ENCODE measurements at places on chromosomes 1 and 21.

GRCh38 chr1:234833646-234834045 lies 223.7 kb upstream of the IRF2BP2 start:
- no peak for DNase-seq

DNA sequence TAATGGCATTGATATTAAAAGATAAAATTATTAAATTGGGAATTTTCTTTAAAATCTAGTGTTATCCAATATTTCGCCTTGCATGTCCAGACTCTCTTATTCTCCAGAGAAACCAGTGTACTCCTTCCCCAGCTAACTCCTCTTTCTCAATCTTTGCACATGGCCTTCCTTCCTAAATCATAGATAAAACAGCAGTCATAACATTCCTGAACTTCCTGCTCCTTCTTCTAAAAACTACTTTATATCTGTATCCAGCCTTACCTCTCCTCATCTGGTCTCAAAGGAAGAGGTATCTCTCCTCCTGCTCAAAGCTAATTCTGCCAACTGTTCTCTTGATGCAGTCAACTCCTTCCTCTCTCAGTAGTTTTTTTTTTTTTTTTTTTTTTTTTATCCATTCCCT lies 39.5 kb upstream of the NEK7 start:
- no peak for DNase-seq

- no peak for DNase-seq
These were observed 7.2 kb upstream of the CCN1 start for GRCh38 chr1:85573322-85573721.

DNA sequence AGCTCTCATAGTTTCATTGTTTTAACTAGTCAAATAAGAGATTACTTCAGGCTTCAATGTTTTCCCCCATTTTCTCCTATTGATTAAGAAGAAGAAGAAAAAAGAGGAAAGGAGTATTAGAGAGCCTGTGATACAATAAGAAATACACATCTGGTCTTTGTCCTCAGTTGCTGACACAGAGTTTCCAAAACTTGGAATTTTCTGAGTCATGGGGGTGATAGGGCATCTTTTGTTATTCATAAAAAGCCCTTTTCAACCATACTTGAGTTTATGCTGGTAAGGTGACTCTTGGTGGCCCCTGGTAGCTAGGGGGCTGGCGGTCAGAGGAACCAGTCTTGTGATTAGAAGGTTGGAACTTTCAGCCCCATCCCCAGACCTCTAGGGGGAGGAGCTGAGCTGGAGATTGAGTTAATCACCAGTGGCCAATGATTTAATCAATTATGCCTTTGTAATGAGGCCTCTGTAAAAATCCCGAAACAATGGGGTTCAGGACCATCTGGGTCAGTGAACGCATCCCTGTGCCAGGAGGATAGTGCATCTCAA lies 28.9 kb upstream of the KLF18 start:
- DNase-seq, result no peak

DNA sequence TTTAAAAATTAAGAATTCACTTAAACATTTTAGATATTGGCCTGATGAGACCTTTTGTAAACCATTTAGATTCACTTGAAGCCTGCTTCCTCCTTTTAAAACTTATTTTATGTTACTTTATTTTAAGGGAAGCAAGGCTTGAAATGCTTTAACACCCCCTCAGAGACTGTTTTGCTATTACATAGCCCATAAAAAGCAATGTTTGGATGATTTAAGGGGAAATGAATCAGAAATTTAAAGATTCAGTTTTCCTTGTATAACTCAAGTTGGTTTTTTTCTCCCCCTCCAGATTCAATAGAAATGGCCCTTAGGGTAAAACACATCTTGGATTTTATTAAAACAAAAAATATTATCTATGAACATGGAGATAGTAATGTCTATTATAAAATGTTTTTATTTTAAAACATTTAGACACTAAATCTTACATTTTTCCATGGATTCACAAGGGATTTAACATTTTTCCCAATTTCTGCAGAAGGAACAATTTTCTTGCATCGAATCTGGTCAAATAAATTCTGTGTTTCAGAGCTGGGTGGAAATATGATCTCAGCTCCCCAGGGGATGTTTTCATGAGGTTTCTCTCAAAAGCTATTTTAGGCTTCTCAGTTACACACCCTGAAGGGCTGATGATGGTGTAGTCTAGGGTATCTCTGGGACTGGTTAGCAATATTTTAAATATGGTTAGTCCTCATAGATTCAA lies 69.3 kb upstream of the WARS2 start:
- DNase-seq, result peak; percentile 57

DNA sequence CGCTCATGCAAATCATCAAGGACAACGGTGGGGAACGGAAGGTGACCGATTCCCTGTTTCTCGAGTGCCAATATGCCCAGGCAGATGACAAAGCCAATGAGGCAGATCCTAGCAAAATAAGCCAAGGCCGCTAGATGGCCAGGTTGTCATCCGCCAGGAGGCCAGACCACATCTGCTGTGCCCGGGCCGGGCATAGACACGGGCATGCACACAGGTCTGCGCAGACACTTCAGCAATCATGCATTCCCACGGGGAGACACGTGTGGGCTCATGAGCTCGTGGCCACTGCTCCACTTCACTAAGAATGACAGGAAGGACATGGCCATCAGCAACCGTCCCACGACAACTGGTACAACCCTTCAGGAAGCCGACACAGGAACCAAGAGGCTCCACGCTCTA lies 23.4 kb downstream of the WDR4 start:
- no peak for DNase-seq

- DNase-seq, result no peak
These were observed 82.4 kb upstream of the COL11A1 start for GRCh38 chr1:103190766-103191165.

GRCh38 chr1:159953536-159954515 lies at the start of gene SLAMF9:
SLAMF9 (minus strand) TSS chr1:159954237; CDS start chr1:159954137, 100 bp downstream.
- DNase-seq, result no peak

GRCh38 chr1:31785020-31785946 lies 21.1 kb upstream of the ADGRB2 start:
- DNase-seq, result no peak

DNA sequence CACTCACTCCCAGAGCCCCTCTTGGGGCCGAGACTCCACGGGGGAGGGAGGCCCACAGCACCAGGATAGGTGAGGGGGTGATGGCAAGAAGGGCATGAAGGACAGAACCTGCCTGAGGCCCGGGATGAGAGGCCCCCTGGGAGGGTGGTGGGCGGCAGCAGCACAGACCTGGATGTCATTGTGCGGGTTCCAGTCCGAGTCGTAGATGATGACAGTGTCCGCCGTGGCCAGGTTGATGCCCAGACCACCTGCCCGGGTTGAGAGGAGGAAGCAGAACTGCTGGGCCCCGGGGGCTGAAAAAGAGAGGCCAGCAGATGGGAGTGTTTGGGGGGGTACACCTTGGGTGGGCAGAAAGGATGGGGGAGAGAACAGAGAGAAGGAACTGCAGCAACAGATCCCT lies 50.1 kb downstream of the CHD5 start:
- no peak for DNase-seq

- no peak for DNase-seq
These were observed at the start of gene PRDM16 for GRCh38 chr1:3068564-3069431. PRDM16 (plus strand) TSS chr1:3069203; CDS start chr1:3069260, 57 bp downstream.

- no peak for DNase-seq
These were observed 184.3 kb upstream of the LMO4 start for GRCh38 chr1:87144316-87144895.

- DNase-seq, result no peak
These were observed 474.4 kb downstream of the SETD4 start for GRCh38 chr21:35585878-35586277.

- no peak for DNase-seq
These were observed 83.8 kb downstream of the GON4L start for GRCh38 chr1:155773221-155773620.

- DNase-seq, result no peak
These were observed 21.9 kb upstream of the SPAG17 start for GRCh38 chr1:118206966-118207365.

GRCh38 chr1:213939888-213940287 lies 47.9 kb upstream of the PROX1 start:
- DNase-seq, result no peak

- DNase-seq, result no peak
These were observed 2.5 kb downstream of the ZCCHC17 start for GRCh38 chr1:31299365-31299764.

DNA sequence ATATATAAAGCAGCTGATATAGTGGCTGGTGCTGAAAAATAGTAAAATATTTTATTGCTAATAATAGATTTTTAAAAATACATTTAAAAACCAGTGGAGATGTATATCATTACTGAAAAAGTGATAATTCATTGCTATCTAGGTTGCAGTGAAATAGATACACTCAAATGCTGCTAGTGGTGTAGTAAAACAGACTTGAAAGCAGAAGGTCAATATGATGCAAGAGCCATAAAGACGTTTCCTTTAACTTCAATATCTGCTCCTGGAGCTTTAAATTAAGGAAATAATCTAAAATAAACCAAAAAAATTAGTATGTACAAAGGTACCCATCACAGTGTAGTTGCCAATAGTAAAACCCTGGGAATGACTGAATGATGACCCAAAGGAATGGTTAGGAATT lies 26.2 kb downstream of the RHEX start:
- DNase-seq, result no peak

GRCh38 chr1:84888753-84889152 lies 4.3 kb downstream of the LPAR3 start:
- no peak for DNase-seq

DNA sequence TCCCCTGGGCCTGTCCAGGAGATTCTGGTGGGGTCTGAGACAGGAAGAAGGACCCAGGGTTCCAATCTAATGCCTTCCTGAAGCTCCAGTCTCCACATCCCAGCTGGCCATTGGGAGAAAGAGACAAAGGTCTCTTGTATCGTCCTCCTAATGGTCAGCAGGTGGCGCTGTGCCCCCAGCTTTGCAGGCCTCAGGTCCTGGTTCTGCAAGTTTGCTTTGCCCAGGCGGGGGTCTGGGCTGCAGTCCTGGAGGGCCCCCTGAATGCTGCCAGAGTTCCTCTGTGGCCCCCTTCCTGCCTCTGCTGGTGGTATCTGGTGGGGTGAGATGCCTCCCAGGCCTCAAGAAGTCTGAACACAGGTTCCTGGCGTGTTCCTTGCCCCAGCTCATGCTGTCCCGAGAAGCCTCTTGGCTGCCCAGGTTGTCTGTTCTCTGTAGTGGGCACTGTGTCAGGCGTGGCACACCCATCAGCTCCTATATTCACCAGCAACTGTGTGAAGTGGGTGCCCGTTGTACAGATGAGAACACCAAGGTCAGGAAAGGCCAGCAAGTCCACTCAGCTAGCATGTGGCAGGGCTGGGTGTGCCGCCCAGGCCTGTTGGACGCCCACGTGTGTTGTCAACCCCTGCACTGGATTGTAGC lies 33.8 kb upstream of the CSF3R start:
- DNase-seq, result peak; percentile 10

DNA sequence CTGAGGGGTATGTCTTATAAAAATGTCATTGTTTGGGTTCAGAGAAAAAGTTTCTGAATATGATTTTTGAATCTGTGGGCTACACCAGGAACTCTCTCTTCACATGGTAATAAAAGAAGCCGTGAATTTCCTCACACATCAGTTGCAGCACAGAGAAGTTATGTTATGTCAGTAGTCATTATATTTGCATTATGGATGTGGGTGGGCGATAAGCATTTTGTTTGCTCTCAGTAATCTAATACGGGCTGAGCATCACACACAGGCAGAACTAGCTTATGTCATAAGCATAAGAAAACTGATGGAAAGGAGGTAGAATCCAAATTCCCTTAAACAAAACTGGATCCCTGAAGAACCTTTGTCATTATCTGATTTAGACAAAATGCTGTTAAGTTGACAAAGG lies 70.8 kb downstream of the PRDM2 start:
- DNase-seq, result no peak

- no peak for DNase-seq
These were observed 441.1 kb upstream of the VAMP3 start for GRCh38 chr1:7329868-7330615.

- DNase-seq, result no peak
These were observed 507 bp downstream of the GLIS1 start for GRCh38 chr1:53738205-53739108.

DNA sequence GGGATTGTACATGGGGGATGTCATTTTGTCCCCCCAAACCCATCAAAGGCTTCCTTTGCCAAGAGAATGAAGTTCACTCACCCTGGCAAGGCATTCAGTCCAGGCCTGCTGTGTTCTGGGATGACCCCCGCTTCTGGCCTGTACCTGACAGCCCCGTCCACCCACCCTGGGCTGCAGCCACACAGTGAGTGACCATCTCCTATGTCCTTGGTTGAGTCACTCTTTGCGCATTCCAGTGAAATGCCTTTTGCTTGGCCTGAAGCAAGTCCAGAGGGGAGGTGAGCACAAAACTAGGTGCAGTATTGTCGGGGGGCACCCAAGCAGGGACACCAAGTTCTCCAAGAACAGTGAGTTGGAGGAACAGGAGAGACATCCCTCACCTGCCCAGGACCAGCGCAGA lies 10.2 kb downstream of the TMPRSS3 start:
- DNase-seq, result no peak

- no peak for DNase-seq
These were observed 4.9 kb downstream of the PLCH2 start for GRCh38 chr1:2480986-2481364.

GRCh38 chr1:33334081-33334552 lies 13.2 kb upstream of the A3GALT2 start:
- DNase-seq, result no peak

DNA sequence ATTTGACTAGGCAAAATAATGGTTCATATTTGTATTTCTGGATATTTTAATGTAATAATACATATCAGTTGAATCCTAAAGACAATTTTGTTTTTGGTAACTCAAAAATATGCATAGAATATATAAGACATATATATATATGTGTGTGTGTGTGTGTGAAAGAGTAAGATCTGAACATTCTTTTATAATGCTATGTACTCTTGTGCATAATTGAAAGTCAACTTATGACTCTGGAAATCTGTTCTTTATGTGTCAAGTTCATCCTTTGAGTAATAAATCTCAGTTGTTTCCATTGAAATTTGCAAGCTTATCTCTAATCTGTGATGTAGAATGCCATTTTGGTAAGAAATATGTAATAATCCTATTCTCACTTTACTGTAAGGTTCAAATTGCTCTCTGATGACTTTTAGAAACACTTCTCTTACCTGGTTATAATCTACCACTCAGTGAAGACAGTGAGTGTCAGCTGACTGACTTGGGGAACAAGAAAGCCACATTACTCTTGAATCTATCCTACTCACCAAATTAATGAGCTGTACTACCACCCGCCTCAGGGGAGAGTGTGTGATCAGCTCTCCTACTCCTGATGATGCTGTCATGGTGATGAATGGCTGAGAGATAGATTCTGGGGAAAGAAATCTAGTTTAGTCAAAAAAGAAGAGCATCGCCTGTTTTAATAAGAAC lies 15.0 kb upstream of the NEK7 start:
- no peak for DNase-seq

- DNase-seq, result peak; percentile 49
These were observed 362.5 kb upstream of the ADAMTS5 start for GRCh38 chr21:27329255-27329851.

DNA sequence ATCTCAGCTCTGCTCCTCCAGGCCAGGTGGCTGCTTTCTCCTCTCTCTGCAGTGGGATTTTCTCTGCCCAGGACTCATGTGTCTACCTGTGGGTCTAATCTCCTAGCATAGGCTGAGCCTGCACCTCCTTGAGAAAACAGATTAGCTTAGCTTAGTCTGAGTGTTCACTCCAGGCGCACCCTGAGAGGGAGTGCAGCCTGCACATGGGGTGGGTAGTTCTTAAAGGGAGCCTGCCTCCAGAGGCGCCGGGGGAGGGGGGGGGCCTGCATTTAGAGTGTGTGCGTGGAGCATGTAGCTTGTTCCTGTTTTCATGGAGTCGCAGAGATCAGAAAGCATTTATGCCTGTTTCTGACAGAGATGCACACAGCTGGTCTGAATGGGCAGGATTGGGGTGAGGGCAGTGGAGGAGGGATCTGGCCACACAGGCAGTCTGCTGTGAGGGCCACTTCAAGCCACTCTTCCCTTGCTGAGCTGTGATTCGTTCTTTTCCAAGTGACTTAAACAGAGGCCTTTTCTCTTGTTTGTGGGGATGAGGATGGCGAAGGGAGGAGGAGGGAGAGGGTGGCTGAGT lies 45.2 kb downstream of the GALNT2 start:
- no peak for DNase-seq

Measured in smooth muscle cell of the brain vasculature (primary cell).